ENCODE measurements at places on chromosomes 13 and 19. TPM values are rescaled to one million over a fixed set of nuclear protein-coding genes. Genes with fewer than 3 reads are reported as not detected.

PRTN3 gene
- total RNA-seq, result 2.6 TPM

HIPK4 gene
- total RNA-seq, result 2.6 TPM

KIR2DL1 gene
- total RNA-seq, result not detected

PDX1 gene
- not detected for total RNA-seq

ZNF83 gene
- 62.1 TPM for total RNA-seq

PSG1 gene
- total RNA-seq, result not detected

PSG6 gene
- not detected for total RNA-seq

ZNF91 gene
- total RNA-seq, result 70.4 TPM

PPP2R1A gene
- 358 TPM for total RNA-seq

VRK3 gene
- 76.5 TPM for total RNA-seq
